ENCODE measurements at places on chromosomes 2 and 18.

DNA sequence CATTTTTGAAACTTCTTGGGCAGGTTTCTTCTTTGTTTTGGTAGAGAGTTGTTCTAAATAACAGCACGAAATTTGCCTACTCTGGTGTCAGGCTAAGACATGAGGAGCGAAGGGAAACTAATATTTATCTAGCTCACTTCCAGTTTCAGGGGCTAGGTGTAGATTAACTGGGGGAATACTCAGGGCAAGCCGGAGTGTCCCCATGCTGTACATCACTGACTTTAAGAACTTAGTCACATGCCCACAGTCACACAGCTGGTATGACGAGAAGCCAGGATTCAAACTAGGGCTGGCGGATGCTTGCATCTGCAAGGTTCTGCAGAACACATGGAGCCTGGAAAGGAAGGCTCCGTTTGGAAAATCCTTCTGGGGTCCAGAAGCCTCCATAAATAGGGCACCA lies 133.3 kb downstream of the ALPK2 start:
- no peak for DNase-seq

DNA sequence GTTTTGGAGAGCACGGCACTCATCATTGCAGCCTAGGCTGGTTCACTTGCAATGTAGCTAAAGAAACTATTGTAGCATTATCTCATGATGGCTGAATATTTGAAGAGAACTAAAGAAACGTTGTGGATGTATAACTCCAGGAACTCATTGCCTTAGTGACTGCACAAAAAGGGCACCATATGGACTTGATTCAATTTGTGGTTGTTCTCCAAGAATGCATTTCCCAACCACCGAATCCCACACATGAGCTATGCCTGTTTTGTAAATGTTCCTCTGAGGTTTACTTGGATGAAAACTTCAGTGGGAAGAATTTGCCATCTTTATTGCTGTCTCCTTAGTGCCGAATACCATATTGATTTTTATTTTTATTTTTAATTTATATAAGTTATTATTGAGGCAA lies 43.5 kb downstream of the DOK6 start:
- no peak for DNase-seq

DNA sequence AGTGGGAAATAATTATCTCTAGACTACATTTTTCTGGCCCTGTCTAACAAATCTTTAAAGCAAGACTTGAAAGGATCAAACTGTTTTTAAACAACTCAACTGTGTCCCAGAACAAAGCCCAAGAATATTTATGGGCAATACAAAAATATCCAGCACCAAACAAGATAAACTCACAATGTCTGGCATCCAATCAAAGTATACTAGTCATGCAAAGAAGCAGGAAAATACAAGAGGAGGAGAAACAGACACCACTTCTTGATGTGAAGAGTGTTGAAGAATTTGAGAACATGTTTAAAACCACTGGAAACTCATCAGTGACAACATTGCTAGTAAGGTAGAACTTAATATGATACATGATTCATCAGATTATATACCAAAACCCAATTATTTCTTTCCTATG lies 66.1 kb upstream of the CDC42EP3 start:
- DNase-seq: no peak

- DNase-seq: no peak
These were observed 322.5 kb downstream of the ARHGAP15 start for GRCh38 chr2:143451642-143452281.

- DNase-seq: no peak
These were observed 12.0 kb upstream of the GCC2 start for GRCh38 chr2:108436976-108437375.

DNA sequence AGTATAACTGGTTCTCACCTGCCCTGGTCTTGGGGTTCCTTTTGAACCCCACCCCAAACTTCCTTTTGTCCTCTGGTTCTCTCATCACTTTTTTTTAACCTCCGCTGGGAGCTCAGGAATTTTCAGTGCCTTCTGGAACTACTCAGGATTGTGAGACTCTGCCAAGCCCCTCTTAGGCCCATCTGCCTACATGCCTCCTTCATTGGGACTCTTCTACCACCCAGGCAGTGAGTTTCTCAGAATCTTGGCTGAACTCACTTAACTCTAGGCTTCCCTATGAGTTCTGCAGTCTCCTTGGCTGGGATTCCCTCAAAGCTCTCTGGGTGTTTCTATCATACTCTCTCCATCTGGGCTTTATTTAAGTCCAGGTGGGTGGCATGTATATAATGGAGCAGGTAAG lies 86.3 kb downstream of the MDH1 start:
- no peak for DNase-seq

- no peak for DNase-seq
These were observed 146.6 kb downstream of the MAP4K4 start for GRCh38 chr2:101844055-101844635.

DNA sequence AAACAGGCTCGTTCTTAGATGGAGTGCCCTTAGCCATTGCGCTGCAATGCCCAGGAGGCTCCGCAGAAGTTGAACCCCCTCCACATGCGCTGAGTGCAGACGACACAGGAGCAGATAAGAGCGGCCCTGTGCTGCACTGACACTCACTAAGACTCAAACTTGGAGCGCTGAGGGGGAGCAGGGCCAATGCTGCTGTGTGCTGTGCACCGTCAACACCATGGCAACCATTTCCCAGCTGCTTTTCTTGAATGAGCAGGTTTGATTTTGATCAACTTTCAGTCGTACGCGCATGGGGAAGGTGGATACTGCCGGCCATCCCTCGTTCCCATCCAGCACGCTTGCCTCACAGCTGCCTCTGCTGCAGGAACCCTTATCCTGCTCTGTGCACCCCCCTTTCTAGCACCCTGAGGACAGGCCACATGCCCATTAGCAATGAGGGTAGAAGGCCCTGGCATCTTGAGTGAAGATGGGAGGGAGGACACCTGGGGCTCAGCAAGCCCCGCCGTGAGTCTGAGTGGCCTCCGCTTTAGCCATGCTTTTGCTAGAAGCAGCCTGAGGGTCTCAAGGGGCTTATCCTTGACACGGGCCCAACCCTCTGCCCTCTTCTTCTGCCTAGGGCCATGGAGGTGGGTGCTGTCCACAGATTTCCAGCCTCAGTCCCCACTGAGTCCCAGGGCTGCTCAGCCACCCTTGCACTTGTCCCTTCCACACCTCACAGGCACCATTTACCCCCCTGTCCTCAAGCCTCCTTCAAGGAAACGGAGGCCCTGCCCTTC lies 271.9 kb downstream of the PHLPP1 start:
- no peak for DNase-seq

- DNase-seq: no peak
These were observed 5.9 kb upstream of the RPL37A start for GRCh38 chr2:216492597-216493333.

DNA sequence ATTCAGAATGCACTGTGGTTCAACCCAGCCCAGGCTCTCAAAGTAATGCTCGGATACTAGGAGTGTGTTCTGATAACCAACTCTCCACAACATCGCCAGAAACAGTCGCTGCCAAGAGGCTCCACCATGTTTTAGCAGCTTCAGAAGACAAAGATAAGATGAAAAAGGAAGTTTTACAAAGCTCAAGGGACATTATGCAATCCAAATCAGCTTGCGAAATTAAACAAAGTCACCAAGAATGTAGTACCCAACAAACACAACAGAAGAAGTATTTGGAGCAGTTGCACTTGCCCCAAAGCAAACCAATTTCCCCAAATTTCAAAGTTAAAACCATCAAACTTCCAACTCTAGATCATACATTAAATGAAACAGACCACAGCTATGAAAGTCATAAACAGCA lies 360.9 kb downstream of the XIRP2 start:
- no peak for DNase-seq

DNA sequence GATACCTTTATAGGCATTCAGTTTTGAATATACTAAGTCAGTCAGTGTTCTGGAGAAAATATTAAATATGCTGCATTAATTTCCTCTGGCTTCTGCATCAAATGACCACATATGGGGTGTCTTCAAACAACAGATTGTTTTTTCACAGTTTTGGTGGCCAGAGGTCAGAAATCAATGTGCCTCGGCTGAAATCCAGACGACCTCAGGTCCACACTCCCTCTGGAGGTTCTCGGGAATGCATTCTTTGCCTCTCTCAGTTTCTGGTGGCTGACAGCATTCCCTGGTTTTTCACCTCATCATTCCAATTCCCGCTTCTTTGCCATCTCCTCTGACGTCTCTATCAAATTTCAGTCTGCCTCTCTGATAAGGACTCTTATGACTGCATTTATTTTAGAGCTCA lies 142.3 kb downstream of the ZNF407 start:
- DNase-seq: no peak

- no peak for DNase-seq
These were observed 24.0 kb upstream of the SLC39A10 start for GRCh38 chr2:195632856-195633572.

GRCh38 chr2:76678383-76679024 lies 843.7 kb downstream of the LRRTM4 start:
- no peak for DNase-seq

GRCh38 chr2:31241625-31242270 lies 7.8 kb downstream of the EHD3 start:
- no peak for DNase-seq

GRCh38 chr2:59339121-59339836 lies 1098.2 kb upstream of the FANCL start:
- no peak for DNase-seq

DNA sequence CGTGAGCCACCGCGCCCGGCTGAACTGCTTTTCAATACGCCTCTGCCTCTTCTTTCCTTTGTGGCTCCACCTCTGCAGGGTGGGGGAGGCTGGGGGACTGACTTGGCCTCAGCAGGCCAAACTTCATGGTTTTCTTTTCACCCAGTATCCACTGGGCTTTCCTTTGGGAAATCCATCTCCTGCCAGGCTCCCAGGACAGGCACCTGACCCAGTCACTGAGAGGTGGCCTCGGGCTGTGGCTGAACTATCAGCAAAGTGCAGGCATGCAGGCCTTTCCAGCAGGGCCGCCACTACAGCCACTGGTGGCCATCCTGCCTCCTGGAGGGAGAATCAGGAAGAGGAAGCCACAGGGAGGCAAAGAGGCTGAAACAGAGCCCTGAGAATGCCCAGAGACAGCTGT lies 33.4 kb upstream of the SEMA4C start:
- no peak for DNase-seq

- no peak for DNase-seq
These were observed 989.7 kb upstream of the CRIM1 start for GRCh38 chr2:35365859-35366258.

DNA sequence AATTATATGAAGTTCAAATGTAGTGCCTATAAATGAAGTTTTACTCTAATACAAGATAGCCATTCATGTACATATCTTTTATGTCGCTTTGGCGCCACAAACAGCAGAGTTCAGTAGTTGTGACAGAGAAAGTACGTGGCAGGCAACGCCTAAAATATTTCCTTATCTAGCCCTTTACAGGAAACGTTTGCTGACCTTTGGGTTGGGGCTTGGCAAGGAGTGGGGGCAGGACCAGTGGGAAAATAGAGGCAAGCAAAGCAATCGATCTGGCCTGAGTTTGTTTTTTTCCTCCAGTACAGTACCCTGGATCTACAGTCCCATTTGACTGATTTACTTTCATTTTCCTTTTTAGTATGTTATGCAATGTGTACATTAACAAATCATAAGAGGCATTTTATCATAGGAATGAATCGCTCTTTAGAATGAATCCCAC lies 13.1 kb downstream of the CCDC68 start:
- peak; percentile 23 for DNase-seq

GRCh38 chr2:41234093-41234492 lies 782.2 kb upstream of the SLC8A1 start:
- DNase-seq: no peak

GRCh38 chr2:160087854-160088745 lies 25.7 kb upstream of the PLA2R1 start:
- DNase-seq: no peak

DNA sequence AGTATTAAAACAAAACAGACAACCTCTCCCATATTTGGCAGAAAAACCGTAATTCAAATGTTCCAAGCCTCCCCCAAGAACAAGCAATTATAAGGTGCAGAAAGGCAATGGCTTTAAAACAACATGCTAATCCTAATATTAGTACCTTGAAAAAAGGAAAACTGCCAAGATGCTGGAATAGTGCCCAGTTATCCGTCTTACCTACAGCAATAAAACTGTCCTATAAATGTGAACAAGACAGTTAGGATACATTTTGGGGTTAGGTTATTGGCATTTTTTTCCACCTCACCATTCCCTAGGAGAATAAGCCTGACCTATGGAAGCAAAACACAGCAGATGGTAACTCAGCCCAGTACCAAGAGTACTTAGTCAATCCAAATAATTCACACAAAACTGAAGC lies 83.2 kb downstream of the TCF4 start:
- no peak for DNase-seq

- no peak for DNase-seq
These were observed 1.2 kb upstream of the HS1BP3 start for GRCh38 chr2:20652141-20652540.

GRCh38 chr18:621291-622043 lies 24.7 kb downstream of the CLUL1 start:
- DNase-seq: no peak

- no peak for DNase-seq
These were observed 1.5 kb upstream of the BOLA3 start for GRCh38 chr2:74149247-74149525.

Measured in glomerular endothelial cell (primary cell).